ENCODE measurements at places on chromosomes 12 and 14. TPM values are rescaled to one million over a fixed set of nuclear protein-coding genes. Genes with fewer than 3 reads are reported as not detected.

GRCh38 chr12:26750531-26751175 lies 82.3 kb downstream of the ITPR2 start:
- H3K27ac ChIP-seq = peak overlapping the region; percentile 42
- H3K27me3 ChIP-seq = no peaks in the 10 kb centered on the region
- no peak for DNase-seq
- peak overlapping the region; percentile 9 for H3K4me3 ChIP-seq
- peaks cover 53% of the 10 kb centered on the region for H3K4me1 ChIP-seq

DNA sequence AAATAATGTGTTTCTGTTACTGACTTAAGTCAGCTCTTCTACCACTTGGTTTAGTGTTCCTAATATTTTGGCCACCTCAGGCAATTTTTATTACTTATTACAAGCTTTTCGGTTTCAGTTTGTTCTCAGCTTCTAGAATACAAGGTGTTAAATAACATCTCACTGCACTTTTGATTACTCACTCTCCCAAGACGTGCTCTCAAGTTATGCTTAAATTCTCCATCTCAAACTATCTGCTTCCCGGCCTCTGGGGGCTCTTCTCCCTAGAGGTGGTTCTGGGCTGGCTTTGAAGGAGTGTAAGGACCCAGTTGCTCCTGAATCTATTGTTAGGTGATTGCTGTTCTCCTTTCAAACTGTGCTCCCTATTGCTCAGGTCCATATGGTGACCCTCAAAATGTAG lies 193.9 kb upstream of the DDHD1 start:
- no peak overlapping the region for H3K27ac ChIP-seq
- no peaks in the 10 kb centered on the region for H3K36me3 ChIP-seq
- no peaks in the 10 kb centered on the region for H3K4me1 ChIP-seq
- H3K4me3 ChIP-seq = no peak overlapping the region

DNA sequence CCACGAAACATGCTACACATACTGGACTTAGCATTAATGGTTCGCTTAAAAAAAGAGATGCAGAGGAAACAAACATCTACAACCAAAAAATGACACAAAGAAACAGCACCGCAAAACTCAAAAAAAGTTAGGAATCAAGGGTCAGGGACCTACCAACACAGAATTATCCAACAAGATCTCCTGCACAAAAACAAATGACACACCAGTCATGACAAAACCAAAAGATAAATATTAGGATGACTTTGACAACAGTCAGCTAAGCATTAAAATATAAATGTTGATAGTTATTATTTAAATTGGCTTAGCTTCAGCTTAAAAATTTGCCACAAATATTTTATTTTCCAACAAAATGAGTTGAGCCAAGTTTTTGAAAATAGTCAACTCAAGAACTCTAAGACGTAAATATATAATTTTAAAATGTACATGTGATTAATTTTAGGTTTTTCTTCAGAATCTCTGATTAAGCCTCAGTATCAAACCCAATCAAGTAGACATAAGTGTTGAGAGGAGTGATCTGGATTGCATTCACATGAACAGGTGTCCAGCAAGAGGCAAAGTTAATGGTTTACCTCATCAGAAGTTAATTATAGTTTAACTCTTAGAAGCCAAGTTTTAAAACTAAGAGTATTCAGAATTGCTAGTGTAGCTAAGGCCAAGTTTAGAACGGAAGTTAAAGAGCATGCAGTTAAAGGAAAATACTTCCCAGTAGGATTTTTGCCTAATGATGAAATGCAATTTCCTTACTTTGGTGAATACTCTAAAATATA lies 79.9 kb downstream of the HEATR5A start:
- H3K4me3 ChIP-seq = no peak overlapping the region
- DNase-seq = no peak
- no peaks in the 10 kb centered on the region for H3K4me1 ChIP-seq
- H3K36me3 ChIP-seq = peaks cover 1% of the 10 kb centered on the region
- H3K27ac ChIP-seq = no peak overlapping the region

GRCh38 chr14:81261176-81261575 lies 40.4 kb upstream of the GTF2A1 start:
- no peak overlapping the region for H3K4me3 ChIP-seq
- no peak overlapping the region for H3K27ac ChIP-seq
- DNase-seq = no peak
- H3K27me3 ChIP-seq = peaks cover 20% of the 10 kb centered on the region
- H3K36me3 ChIP-seq = no peaks in the 10 kb centered on the region

GRCh38 chr14:49966304-49966809 lies 73.5 kb downstream of the ARF6 start:
- no peaks in the 10 kb centered on the region for H3K36me3 ChIP-seq
- peaks cover 54% of the 10 kb centered on the region for H3K4me1 ChIP-seq
- no peak for DNase-seq
- no peak overlapping the region for H3K27ac ChIP-seq
- no peak overlapping the region for H3K4me3 ChIP-seq

DNA sequence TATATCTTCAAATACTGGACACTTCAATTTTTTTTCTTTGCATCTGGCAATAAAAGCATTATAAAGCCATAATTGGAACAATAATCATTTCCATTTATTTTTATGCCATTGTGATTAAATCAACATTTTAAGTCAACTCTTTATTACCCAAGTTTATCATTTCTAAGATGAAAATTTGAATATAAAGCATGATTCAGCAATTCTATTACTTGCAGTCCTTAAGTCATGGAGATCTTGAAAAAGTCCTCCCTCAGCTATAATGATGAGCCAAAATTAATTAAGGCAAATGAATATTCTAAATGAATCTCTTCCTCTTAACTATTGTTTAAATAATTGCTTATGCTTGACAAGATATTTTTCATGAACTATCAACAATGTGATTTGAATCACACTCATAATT lies 65.7 kb downstream of the LIN7A start:
- no peak for DNase-seq
- H3K4me1 ChIP-seq = no peaks in the 10 kb centered on the region
- no peaks in the 10 kb centered on the region for H3K27me3 ChIP-seq
- H3K27ac ChIP-seq = no peak overlapping the region

GRCh38 chr12:22600181-22600580 lies 24.8 kb upstream of the ETNK1 start:
- H3K4me3 ChIP-seq = no peak overlapping the region
- H3K27me3 ChIP-seq = no peaks in the 10 kb centered on the region
- DNase-seq = no peak
- no peak overlapping the region for H3K27ac ChIP-seq

DNA sequence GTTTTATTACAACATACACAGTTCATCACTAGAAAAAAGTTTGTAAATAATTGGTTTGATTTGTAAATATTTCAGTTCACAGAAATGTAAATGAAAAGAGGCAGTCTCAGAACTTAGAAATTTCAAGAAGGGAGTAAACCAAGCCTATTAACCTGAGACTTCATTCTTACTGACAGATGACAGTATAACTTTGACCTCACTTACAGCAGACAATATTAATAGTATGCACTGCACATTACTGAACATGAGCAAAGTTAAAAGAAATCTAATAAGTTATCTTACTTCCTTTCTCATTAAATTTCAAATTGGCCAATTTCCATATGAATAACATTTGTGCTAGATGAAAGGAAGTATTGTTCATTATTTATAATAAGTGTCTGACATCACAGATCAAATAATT lies 235.8 kb downstream of the SLC6A15 start:
- DNase-seq = no peak
- no peak overlapping the region for H3K27ac ChIP-seq
- no peaks in the 10 kb centered on the region for H3K36me3 ChIP-seq
- no peaks in the 10 kb centered on the region for H3K27me3 ChIP-seq
- H3K4me3 ChIP-seq = no peak overlapping the region

- no peak overlapping the region for H3K27ac ChIP-seq
- H3K27me3 ChIP-seq = no peaks in the 10 kb centered on the region
- no peak overlapping the region for H3K4me3 ChIP-seq
- no peaks in the 10 kb centered on the region for H3K36me3 ChIP-seq
- no peak for DNase-seq
- no peaks in the 10 kb centered on the region for H3K4me1 ChIP-seq
These were observed 279.7 kb upstream of the SOX5 start for GRCh38 chr12:24229031-24229700.

DNA sequence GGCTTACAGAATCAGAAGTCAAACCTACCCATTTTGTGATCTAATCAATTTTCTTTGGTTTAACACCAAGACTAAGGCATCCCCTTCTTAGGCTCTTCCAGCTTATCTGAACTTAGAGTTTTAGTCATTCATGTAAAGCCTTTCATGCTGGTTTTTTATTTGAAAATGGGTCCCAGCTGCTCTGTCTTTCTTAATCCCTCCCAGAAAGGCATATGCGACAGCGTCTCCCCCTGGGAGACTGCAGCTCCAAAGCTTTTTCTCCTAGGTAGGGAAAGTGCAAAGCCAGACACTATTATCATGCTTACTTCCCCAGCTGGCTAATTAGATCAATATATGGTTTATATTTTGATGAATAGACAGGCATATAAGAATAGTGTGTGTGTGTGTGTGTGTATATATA lies 96.6 kb upstream of the E2F7 start:
- no peaks in the 10 kb centered on the region for H3K36me3 ChIP-seq
- H3K27me3 ChIP-seq = no peaks in the 10 kb centered on the region
- no peak for DNase-seq
- H3K4me1 ChIP-seq = no peaks in the 10 kb centered on the region

GRCh38 chr12:21813125-21813524 lies 38.6 kb upstream of the KCNJ8 start:
- no peak overlapping the region for H3K27ac ChIP-seq
- no peaks in the 10 kb centered on the region for H3K4me1 ChIP-seq
- no peaks in the 10 kb centered on the region for H3K36me3 ChIP-seq
- no peaks in the 10 kb centered on the region for H3K27me3 ChIP-seq
- DNase-seq = no peak

GRCh38 chr14:53542732-53543131 lies 389.6 kb upstream of the DDHD1 start:
- H3K27ac ChIP-seq = no peak overlapping the region
- H3K4me1 ChIP-seq = no peaks in the 10 kb centered on the region
- H3K36me3 ChIP-seq = no peaks in the 10 kb centered on the region
- H3K4me3 ChIP-seq = no peak overlapping the region
- no peak for DNase-seq

The NRL gene
- 3.1 TPM for total RNA-seq

The SPTLC2 gene
- total RNA-seq = 54.2 TPM

The UNC79 gene
- total RNA-seq = not detected

The FAM181A gene
- not detected for total RNA-seq

The PLEK2 gene
- 1.1 TPM for total RNA-seq

The CIROP gene
- not detected for total RNA-seq

The KRT2 gene
- total RNA-seq = 0.10 TPM

The SCN8A gene
- 0.67 TPM for total RNA-seq
